ENCODE measurements at places on chromosomes 1 and 21. TPM values are rescaled to one million over a fixed set of nuclear protein-coding genes. Genes with fewer than 3 reads are reported as not detected.
A peak's percentile ranks its signal among the peaks of the same experiment; 100 is the strongest.

DNA sequence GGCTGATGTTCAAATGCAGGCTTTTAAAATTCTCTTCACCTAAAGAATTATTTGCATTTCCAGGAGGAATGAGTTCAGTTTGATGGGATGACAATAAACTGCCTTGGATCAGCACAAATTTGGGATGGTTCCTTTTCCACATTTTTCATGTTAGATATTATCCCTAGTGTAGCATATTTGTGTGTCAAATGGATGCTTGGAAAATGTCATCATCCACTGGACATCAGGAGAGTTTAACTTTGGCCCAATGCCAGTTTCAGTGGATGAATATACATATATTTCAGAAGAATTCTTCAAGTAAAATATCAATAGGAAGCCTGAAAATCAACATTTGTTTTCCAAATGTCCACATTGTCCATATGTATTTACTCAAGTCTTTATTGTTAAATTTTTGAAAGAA, 116.5 kb upstream of the COL24A1 start:
- DNase-seq, result no peak

DNA sequence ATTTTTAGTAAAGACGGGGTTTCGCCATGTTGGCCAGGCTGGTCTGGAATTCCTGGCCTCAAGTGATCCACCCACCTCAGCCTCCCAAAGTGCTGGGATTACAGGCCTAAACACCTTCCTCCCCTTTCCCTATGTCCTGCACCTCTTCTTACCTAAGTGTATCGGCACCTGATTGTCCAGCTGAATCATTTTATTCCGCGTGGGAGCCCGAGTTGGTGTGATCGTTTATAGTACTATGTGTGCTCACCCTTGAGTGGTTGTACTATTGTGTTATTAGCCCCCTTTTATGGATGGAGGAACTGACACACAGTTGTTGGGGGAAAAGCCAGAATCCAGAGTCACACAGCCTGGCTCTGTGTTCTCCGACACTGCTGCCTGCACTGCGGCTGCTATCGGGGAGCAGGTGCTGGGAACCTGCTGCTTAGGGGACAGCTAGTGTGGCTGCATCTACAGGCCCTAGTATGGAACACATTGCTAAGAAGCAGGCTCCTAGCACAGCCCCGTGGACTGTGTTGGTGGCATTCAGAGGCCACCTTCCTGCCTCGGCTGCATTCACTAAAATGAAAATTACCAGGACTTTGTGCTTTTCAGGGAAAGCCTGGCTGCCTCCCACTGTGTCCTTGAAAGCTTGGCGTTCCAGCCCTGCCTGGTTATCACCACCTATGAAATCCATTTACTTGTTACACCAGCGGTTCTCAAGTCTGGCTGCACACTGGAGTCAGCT, 21.6 kb downstream of the ENO1 start:
- DNase-seq, result no peak

GRCh38 chr1:206556750-206557635, 49.7 kb downstream of the RASSF5 start:
- DNase-seq, result peak; percentile 51

DNA sequence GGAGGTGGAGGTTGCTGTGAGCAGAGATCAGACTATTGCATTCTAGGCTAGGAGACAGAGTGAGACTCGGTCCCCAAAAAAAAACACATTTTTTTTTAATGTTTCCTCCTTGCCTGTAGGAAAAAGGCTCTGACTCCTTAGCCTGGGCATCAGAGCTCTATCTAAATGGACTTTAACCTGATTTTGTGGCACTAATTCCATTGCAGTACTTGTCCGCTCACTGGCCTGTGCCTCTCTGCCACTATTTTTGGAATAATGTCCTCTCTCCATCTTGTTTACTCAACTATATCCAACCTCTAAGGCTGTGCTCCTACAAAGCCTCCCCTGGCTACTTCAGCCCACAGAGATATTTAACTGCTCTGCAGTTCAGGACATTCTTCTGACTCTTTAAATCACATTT, 26.5 kb downstream of the METTL18 start:
- no peak for DNase-seq

DNA sequence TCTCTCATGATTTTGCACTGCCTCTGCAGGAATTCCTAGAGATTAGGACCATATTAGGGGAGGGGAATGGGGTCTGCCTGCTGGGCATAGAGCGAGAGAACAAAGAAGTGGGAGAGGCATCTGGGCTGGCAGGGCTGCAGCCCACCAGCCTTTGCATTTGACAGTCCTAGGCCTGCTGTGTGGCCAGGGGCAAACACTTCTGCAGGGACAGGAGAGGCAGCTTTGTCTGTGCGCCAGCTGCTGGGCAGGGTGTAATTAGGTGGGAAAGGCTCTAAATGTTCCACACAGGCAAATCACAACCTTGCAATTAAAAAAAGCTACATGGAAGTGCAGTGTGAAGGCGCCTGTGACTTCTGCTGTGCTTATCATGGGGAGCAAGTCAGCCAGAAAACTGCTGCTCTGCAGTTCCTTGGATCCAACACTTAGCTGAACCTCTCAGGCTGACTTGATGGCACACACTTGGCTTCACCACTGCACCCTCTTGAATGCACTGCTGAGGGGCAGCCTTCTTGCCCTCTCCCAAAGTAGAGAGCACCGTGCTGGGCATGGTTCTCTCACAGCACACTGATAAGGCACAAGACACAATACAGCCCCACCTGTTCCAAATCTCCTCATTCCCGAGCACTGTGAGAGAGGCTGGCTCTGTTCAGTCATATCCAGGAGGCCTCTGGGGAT, 73.6 kb upstream of the TLR5 start:
- DNase-seq, result no peak

DNA sequence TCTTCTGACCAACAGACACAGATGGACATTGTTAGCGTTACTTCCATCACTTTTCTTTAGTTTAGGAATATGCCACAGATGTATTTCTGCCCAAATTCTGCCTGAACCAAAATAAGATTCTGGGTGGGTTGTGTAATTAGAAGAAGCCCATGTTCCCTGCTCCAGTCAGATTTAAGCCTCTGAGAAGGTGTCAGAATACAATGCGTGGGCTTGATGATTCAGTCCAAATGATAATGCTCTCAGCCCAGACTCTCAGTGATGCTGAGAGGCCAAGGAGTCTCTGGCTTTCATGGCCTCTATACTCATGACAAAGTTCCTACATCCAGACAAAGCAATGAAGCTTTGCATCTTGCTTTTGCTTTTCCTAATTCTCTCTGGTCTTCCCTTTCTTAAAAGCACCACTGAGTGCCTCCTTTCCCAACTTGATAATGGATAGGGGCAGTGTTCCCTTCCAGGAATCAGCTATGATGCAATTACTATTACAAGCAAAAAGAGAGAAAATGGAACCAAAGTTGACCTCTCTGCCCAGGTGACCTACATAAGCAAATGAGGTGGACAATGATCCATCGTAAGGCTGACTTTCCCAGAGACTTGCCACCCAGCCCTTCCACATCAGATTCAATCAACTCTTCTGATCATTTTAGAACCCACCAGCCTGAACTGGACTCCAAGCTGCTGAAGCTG, 8.8 kb downstream of the SEC16B start:
- no peak for DNase-seq

GRCh38 chr1:244138399-244138798, 87.3 kb downstream of the ZBTB18 start:
- no peak for DNase-seq

GRCh38 chr1:224700918-224701531, 84.9 kb downstream of the CNIH3 start:
- no peak for DNase-seq

- no peak for DNase-seq
Observed at GRCh38 chr1:197737916-197738315, 37.4 kb downstream of the DENND1B start.

Gene HCRTR1
- not detected for total RNA-seq

Measured in A172 (cell line).